ENCODE measurements at places on chromosomes 1 and 21. TPM values are rescaled to one million over a fixed set of nuclear protein-coding genes. Genes with fewer than 3 reads are reported as not detected.
A peak's percentile ranks its signal among the peaks of the same experiment; 100 is the strongest.

- peaks cover 20% of the 10 kb centered on the region for H3K4me1 ChIP-seq
- H3K27me3 ChIP-seq, result no peaks in the 10 kb centered on the region
- DNase-seq, result peak; percentile 91
- no peak overlapping the region for H3K27ac ChIP-seq
- no peaks in the 10 kb centered on the region for H3K36me3 ChIP-seq
- H3K4me3 ChIP-seq, result no peak overlapping the region
Measured at GRCh38 chr1:197799271-197799670, 24.0 kb upstream of the DENND1B start.

DNA sequence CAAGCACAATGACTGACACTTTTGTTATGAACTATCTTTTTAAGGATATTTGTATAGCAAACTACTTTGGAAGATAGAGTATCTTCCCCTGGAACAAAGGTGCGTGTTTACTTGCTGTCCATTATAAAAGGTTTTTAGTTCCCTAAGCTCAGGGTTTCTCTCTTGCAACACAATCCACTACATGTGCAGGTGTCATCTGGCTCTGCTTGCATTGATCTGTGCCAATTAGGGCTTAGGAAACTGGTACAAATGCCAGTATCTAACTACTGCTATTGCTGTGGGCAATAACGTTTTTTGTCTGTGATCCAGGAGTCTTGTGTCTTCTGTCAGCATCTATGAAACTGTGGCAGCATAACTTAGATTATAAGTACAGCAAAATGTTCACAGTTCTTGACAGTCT, 68.3 kb upstream of the ABCD3 start:
- DNase-seq, result no peak
- no peaks in the 10 kb centered on the region for H3K36me3 ChIP-seq
- no peak overlapping the region for H3K27ac ChIP-seq
- peaks cover 38% of the 10 kb centered on the region for H3K27me3 ChIP-seq

GRCh38 chr1:203167913-203168200, 7.8 kb downstream of the MYBPH start:
- no peak for DNase-seq
- H3K27ac ChIP-seq, result no peak overlapping the region
- H3K4me1 ChIP-seq, result no peaks in the 10 kb centered on the region
- no peaks in the 10 kb centered on the region for H3K36me3 ChIP-seq
- H3K27me3 ChIP-seq, result no peaks in the 10 kb centered on the region

DNA sequence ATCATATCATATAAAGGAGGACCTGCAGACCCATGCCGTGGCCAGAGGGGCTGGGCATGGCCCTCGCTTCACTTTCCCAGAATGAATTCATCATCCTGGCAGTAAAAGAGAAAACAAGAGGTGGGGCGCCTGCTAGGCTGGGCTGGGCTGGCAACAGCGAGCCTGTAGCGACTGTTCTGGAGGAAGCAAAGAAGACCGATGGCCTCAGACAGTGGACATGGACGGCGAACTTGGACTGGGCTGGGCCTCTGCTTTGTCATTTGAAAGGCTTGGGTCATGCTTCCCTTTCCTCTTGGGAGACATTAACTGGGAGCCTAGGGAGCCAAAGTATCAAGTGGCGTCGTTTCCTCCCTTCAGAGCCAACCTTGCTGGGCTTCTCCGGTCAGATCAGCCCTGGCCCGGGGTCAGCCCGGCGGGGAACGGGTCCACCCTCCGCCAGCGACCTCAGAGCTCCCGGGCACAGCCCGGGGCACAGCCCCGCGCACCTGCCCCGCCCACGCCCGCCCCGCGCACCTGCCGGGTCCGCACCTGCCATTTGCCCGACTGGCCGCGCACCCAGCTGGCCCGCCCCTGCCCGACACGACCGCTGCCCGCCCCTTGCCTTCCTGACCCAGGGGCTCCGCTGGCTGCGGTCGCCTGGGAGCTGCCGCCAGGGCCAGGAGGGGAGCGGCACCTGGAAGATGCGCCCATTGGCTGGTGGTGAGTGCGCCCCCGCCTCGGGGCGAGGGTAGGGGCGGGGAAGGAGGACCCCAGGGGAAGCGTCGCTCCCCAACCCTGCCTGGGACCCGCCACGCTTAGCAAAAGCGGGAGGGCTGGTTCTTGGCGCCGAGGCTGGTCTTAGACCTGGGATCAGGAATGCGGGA, at the start of gene FAM3B:
Gene FAM3B (plus strand): TSS at position 602 of the 863 bp plus-strand sequence. CDS start 79 bp downstream, at position 681.
- H3K36me3 ChIP-seq, result no peaks in the 10 kb centered on the region
- H3K4me1 ChIP-seq, result no peaks in the 10 kb centered on the region
- no peak within 1 kb of the TSS for H3K4me3 ChIP-seq
- H3K27me3 ChIP-seq, result peaks cover 46% of the 10 kb centered on the region
- no peak within 1 kb of the TSS for H3K27ac ChIP-seq
- DNase-seq, result no peak

DNA sequence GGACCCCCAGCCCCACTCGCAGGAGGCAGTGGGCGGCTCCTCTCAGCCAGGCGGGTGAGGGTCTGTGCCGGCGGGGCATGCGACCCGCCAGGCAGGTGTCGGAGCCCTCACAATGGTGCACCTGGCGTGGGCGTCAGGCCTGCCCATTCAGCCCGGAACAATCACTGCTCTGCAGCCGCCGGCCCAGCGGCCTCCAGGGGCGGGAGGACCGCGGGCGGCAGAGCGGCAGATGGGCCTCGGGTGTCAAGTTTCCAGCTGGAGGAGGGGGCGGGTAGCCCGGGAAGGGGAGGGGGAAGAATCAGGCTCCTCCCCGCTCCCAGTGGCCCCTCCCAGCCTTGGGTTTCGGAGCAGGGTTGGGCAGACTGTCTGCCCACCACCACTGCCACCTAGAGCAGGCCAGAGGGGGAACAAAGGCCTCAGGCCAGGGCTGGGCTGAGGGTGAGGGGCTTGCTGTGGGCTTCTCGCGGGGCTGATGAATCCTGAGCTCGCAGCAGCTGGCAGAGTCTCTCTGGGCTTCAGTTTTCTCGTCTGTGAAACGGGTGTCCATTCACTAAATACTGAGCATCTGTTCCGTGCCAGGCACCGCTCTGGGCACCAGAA, 39.5 kb upstream of the CASZ1 start:
- peak; percentile 57 for DNase-seq
- H3K27ac ChIP-seq, result no peak overlapping the region
- peaks cover 27% of the 10 kb centered on the region for H3K27me3 ChIP-seq
- H3K4me3 ChIP-seq, result no peak overlapping the region
- H3K36me3 ChIP-seq, result no peaks in the 10 kb centered on the region

- H3K36me3 ChIP-seq, result no peaks in the 10 kb centered on the region
- H3K27ac ChIP-seq, result no peak overlapping the region
- H3K4me1 ChIP-seq, result peaks cover 6% of the 10 kb centered on the region
- no peaks in the 10 kb centered on the region for H3K27me3 ChIP-seq
Measured at GRCh38 chr1:1157033-1157365, 16.7 kb upstream of the TTLL10 start.

DNA sequence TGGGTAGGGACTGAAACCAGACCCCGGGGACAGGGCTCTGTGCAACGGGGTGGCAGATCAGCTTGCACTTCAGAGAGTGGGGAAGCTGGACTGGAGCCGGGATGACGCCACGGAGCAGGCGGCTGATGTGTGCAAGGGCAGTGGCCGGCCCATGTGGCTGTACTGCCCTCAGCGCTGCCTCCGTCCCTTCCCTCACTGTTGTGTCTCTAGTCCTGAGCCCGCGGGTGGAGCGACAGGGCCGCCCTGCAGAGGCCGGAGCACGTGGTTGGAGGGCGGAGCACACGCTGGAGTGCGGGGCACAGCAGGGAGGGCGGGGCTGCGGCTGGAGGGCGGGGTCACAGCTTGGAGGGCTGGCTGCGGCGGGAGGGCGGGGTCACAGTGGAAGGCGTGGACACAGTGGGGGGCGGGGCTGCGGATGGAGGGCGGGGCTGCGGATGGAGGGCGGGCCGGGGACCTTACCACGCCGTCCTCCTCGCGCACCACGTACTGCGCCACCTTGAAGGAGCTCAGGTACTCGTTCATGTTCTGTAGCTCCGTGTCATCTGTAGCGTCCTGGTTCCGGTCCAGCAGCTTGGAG, 52.4 kb downstream of the CHD5 start:
- no peaks in the 10 kb centered on the region for H3K4me1 ChIP-seq
- DNase-seq, result peak; percentile 78
- H3K36me3 ChIP-seq, result no peaks in the 10 kb centered on the region
- H3K27me3 ChIP-seq, result no peaks in the 10 kb centered on the region

GRCh38 chr1:91120421-91120820, 98.6 kb upstream of the ZNF644 start:
- H3K4me1 ChIP-seq, result no peaks in the 10 kb centered on the region
- no peak for DNase-seq
- H3K27ac ChIP-seq, result no peak overlapping the region
- H3K4me3 ChIP-seq, result no peak overlapping the region
- no peaks in the 10 kb centered on the region for H3K36me3 ChIP-seq

DNA sequence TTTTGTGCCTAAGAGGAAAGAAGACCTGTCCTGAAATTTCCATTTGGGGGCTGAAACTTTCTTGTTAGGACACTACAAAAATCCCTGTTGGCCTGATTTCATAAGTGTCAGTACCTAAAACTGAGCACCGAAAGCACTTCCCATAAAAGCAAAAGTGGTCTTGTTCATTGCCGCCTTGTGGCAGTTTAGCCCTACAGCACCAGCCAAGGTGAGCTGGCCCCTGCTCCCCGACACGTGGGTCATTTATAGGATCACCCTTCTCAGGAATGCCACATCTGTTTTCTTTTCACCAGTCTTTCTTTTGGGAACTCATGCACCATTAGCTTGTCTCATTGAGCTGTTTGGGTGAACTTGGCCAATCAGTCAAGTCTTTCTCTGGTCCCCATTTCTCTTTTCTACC, 155.8 kb upstream of the KAZN start:
- peaks cover 53% of the 10 kb centered on the region for H3K4me1 ChIP-seq
- no peaks in the 10 kb centered on the region for H3K27me3 ChIP-seq
- no peak overlapping the region for H3K27ac ChIP-seq

DNA sequence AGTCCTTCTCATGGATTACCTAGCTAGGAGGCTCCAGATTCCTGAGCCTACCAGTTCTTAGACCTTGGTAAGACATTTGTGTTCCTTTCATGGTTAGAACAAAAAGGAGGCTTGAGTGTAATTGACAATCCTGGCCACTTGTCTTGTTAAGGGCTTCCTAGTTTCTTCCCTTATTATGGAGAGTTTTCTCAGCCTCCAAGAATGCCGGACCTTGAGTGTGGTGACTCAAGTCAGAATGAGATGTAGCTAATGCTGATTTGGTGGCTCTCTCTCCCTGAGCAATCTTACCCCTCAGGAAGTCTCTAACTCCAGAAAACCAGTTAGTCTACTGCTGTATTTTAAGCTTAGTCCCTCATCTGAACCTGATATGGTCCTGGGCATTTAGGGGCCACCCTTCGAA, 14.3 kb downstream of the CHI3L2 start:
- H3K27me3 ChIP-seq, result no peaks in the 10 kb centered on the region
- no peak overlapping the region for H3K4me3 ChIP-seq
- peak; percentile 24 for DNase-seq
- no peaks in the 10 kb centered on the region for H3K36me3 ChIP-seq

DNA sequence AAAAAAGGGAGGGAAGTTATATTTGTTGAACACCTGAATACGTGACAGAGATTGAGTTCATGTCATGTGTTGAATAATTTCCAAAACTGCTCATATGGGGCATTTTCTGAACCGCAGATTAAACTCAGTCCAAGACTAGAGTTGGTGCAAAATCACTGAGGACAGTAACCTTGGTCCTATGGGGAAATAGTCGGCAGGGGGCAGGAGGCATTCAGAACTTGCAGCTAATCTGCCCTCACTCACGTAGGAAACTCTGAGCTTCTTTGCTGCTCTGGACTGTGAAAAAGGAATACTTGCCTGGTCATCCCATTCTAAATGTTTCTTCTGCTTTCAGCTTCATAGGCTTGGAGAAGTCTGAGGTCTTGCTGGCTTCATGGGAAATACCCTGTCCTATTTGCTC, 228.3 kb upstream of the ZP4 start:
- no peak overlapping the region for H3K27ac ChIP-seq
- no peak for DNase-seq
- H3K4me1 ChIP-seq, result no peaks in the 10 kb centered on the region
- no peaks in the 10 kb centered on the region for H3K27me3 ChIP-seq
- no peak overlapping the region for H3K4me3 ChIP-seq
- H3K36me3 ChIP-seq, result no peaks in the 10 kb centered on the region

GRCh38 chr21:17612565-17613241, at the start of gene BTG3:
Gene BTG3, minus strand, starts transcription at chr21:17612901. Its CDS starts 3,757 bp downstream, at chr21:17609144.
- H3K27ac ChIP-seq, result peak within 1 kb of the TSS; percentile 80
- no peaks in the 10 kb centered on the region for H3K36me3 ChIP-seq
- H3K4me3 ChIP-seq, result peak within 1 kb of the TSS; percentile 97
- H3K4me1 ChIP-seq, result peaks cover 8% of the 10 kb centered on the region
- peak; percentile 86 for DNase-seq

- H3K27ac ChIP-seq, result peak overlapping the region; percentile 90
- H3K4me3 ChIP-seq, result no peak overlapping the region
- no peaks in the 10 kb centered on the region for H3K27me3 ChIP-seq
- DNase-seq, result no peak
- peaks cover 44% of the 10 kb centered on the region for H3K4me1 ChIP-seq
Measured at GRCh38 chr1:181140891-181141290, 52.4 kb downstream of the IER5 start.

DNA sequence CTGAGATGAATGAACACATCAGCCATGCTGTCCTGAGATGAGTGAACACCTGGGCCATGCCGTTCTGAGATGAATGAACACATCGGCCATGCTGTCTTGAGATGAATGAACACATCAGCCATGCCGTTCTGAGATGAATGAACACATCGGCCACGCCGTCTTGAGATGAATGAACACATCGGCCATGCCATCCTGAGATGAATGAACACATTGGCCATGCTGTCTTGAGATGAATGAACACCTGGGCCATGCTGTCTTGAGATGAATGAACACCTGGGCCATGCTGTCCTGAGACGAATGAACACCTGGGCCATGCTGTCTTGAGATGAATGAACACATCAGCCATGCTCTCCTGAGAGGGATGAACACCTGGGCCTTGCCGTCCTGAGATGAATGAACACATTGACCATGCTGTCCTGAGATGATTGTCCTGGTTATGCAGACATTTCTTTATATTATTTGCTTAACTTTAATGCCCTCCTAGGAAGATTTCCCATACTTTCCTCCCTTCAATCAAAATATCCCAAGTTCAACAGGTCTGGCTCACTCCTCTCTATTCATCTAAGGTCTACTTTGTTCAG, 48.6 kb upstream of the COL6A1 start:
- H3K4me3 ChIP-seq, result no peak overlapping the region
- no peaks in the 10 kb centered on the region for H3K4me1 ChIP-seq
- no peaks in the 10 kb centered on the region for H3K36me3 ChIP-seq
- H3K27ac ChIP-seq, result no peak overlapping the region
- H3K27me3 ChIP-seq, result no peaks in the 10 kb centered on the region
- no peak for DNase-seq

The RNU1-4 gene
- under 0.01 TPM for total RNA-seq

The ADGRL4 gene
- 10.6 TPM for total RNA-seq

The A3GALT2 gene
- total RNA-seq, result not detected

The PKN2 gene
- total RNA-seq, result 32.6 TPM

The EPS8L3 gene
- not detected for total RNA-seq

The GBP5 gene
- total RNA-seq, result 0.43 TPM

The CAMK1G gene
- 0.11 TPM for total RNA-seq

The VAV3 gene
- total RNA-seq, result under 0.01 TPM

The SGIP1 gene
- 2.1 TPM for total RNA-seq

Measured in GM23248 (cell line).